ENCODE measurements at places on chromosomes 1 and 21.

GRCh38 chr1:32870615-32871363 lies at the start of gene FNDC5:
TSS of gene FNDC5 (minus strand) at chr1:32870912.
- peak within 1 kb of the TSS; percentile 61 for H3K27ac ChIP-seq
- DNase-seq = no peak
- H3K36me3 ChIP-seq = no peaks in the 10 kb centered on the region
- H3K27me3 ChIP-seq = no peaks in the 10 kb centered on the region

DNA sequence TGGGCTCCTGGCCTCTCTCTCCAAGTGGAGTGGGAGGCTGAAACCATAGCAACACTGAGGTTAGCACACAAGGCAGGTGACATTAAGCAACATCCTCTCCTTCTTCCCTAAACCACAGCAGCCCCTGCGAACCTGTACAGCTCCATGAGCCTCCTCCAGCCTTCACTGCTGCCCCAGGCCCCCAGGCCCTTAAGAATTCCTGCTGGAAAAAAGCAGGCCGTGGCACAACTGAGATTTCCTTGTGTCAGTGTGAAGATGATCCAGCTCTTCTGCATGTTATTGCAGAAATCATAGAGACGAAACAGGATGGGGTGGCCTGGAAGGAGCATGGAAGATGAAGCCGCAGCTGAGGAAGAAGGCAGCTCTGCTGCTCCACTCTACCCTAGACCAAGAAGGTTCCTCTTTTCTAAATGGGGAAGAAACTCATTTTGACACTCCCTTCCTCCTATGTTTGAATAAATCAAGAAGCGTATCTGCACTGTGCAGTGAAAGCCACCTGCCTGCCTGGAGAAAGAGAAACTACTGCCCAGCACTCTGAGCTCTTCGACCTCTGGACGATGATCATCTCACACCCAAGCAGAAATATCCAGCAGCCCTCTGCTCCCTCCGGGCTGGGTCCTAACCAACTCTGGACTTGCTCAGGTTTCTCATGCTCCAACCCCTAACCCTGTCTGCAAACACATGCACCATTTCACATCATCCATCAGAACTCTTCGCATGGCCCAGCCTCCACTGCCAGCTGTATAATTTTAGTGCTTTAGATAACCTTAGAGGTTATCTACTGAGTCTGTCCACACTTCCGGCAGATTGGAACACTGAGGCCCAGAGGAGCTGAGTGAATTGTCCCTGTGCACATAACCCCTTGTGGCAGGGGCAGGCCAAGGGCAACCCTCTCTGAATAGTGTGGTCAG lies 20.7 kb downstream of the SH3BP5L start:
- H3K4me1 ChIP-seq = peaks cover 11% of the 10 kb centered on the region
- peak overlapping the region; percentile 74 for H3K27ac ChIP-seq
- no peak for DNase-seq

DNA sequence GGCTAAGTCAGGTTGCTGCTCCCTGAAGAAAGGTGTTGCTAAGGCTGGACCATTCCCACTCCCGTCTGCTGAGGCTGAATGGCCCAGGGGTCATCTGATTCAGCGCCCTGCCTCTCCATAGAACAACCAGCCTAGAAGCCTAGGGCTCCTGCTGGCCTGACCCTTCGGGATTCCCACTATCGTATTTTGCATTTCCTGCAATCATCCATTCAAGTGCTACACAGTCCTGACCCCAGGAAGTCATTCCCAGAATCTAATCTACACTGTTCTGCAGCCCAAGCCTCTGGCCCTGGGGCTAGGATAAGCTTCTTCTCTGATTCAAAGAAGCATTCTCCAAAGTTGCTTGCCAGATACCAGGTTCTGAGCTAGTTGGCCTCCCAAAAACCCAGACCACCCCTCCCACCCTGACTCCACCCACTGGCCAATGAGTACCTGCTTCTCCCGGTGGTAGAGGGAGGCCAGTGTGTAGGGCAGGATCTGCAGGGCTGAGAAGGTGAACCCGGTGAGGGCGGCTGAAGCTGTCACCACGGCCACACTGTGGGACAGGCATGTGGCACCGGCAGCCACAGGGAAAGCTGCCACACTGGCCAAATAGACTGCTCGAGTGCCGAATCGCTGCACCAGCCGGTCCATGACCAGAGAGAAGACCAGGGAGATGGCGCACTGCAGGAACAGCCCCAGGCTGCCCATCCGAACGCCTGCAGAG lies 18.7 kb downstream of the SLC45A3 start:
- no peaks in the 10 kb centered on the region for H3K27me3 ChIP-seq
- H3K27ac ChIP-seq = no peak overlapping the region
- no peaks in the 10 kb centered on the region for H3K36me3 ChIP-seq
- no peak for DNase-seq
- no peak overlapping the region for H3K4me3 ChIP-seq
- H3K4me1 ChIP-seq = no peaks in the 10 kb centered on the region

DNA sequence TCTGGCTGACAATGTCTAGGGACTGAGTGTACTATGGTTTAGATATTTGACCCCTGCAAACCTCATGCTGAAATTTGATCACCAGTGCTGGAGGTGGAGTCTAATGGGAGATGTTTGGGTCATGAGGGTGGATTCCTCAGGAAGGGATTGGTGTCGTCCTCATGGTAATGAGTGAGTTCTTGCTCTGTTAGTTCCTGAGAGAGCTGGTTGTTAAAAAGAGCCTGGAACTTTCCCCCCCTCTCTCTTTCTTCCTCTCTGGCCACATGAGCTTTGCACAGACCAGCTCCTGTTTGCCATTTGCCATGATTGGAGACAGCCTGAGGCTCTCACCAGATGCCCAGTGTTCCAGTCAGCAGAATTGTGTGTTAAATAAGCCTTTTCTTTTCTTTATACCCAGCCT lies 36.6 kb upstream of the CNIH3 start:
- no peaks in the 10 kb centered on the region for H3K36me3 ChIP-seq
- H3K27me3 ChIP-seq = no peaks in the 10 kb centered on the region
- H3K4me3 ChIP-seq = no peak overlapping the region
- H3K4me1 ChIP-seq = no peaks in the 10 kb centered on the region
- no peak overlapping the region for H3K27ac ChIP-seq

DNA sequence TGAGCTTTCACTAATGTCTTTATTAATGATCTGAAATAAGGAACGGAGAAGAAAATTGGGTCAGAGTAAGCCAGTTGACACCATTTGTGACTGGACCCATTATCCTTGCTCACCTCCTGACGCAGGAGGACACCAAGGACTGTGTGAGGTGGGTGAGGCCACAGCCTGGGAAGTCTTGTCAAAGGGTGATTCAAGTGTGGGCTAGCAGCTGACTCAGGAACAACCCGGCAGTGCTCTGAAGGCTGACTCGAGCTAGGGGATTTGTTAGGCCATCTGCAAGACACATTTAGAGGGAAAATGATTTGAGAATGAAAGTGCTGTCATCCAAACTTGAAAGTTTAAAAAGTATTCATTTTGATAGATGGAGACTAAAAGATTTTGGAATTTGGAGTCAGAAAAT lies 21.2 kb downstream of the PRRX1 start:
- H3K36me3 ChIP-seq = no peaks in the 10 kb centered on the region
- no peak for DNase-seq
- H3K27ac ChIP-seq = no peak overlapping the region
- H3K27me3 ChIP-seq = no peaks in the 10 kb centered on the region

DNA sequence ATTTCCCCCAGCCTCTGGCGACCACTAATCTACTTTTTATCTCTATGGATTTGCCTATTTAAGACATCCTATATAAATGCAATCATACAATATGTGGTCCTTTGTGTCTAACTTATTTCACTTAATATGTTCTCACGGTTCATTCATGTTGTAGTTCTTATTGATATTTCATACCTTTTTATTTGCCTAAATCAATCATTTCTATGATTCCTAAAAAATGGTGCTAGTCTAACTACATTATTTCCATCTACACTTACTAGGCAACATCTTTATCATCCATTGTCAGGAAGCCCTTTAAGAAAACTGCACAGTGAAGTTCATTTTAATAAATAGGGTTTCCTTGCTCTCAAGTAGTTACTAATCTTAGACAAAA lies 380 bp upstream of the FBXO28 start:
- peaks cover 8% of the 10 kb centered on the region for H3K4me1 ChIP-seq
- H3K36me3 ChIP-seq = no peaks in the 10 kb centered on the region
- DNase-seq = no peak
- peaks cover 2% of the 10 kb centered on the region for H3K27me3 ChIP-seq

DNA sequence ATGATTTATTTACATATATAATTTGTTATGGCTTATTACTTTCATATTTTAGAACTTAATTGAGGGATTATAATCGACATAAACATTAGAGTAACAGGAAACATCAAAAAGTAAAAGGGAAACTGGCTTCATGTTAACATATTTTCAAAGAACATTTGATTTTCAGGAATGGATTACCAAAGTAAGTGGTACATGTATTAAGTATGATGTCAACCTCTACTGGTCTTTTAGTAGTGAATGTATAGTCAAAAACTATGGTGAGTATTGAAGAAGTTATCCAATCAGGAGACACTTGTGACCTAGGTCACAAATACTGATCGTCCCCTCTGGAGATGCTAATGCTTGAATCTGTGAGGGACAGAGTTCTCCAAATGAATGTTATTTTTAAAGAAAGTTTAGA lies 768.9 kb upstream of the ADGRL4 start:
- H3K4me3 ChIP-seq = no peak overlapping the region
- H3K27me3 ChIP-seq = no peaks in the 10 kb centered on the region
- DNase-seq = no peak
- no peaks in the 10 kb centered on the region for H3K4me1 ChIP-seq
- no peaks in the 10 kb centered on the region for H3K36me3 ChIP-seq

DNA sequence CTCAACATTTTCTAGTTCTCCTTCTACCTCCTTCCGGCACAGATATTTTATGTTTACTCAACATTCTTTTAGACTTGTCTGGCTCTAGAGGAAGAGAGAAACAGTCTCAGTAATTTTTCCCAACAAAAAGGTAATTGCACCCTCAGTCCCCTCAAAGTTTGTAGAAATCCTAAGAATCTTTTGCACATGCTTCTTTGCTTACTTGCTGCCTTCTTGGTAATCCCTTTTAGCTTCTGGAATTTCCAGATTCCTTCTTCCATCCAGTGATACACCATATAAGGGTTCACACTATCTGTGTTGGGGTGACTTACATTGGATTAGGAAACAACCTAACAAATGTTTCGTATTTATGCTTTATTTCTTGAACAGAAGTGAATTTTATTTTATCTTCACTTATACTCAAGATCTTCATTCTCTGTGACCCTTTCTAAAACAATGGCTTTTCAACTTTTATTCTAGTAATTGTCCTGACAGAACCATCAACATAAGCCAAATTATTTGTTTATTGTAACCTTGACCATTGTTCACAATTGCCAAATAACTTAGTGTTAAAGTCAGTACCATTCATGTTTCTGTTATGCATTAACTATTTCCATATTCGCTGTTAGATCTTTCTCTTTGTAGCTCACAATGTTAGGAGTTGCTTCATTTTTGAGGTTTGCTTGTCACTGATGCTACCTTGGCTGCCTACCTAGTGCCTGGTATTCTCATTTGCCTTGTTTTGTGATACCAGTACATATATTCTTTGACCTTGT lies 238.1 kb downstream of the HMCN1 start:
- no peak for DNase-seq
- H3K27ac ChIP-seq = no peak overlapping the region
- no peak overlapping the region for H3K4me3 ChIP-seq
- H3K36me3 ChIP-seq = no peaks in the 10 kb centered on the region
- no peaks in the 10 kb centered on the region for H3K27me3 ChIP-seq

- no peak overlapping the region for H3K4me3 ChIP-seq
- no peaks in the 10 kb centered on the region for H3K4me1 ChIP-seq
- DNase-seq = no peak
- H3K27me3 ChIP-seq = no peaks in the 10 kb centered on the region
Measured at GRCh38 chr1:225685476-225686176, 32.7 kb upstream of the ENAH start.

DNA sequence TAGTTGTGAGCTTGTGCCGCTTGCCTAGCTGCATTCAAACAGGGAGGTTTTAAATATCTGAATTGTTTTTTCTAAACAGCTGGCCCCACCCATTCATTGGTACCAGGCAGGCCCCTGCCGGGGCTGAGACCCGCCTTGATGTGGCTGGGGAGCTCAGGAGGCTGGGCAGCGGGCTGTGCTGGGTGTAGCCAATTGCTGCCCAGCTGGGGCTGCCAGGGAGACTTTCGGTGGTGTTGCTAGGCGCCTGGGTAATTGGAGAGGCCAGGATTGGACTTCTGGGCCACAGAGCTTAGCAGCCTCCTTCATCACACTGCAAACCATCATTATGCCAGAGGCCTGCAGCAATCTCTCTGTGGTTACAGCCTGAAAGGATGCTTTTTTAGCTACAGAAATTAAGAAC lies 12.2 kb downstream of the RHBDL2 start:
- no peak for DNase-seq
- no peaks in the 10 kb centered on the region for H3K4me1 ChIP-seq
- H3K27ac ChIP-seq = peak overlapping the region; percentile 30
- H3K27me3 ChIP-seq = no peaks in the 10 kb centered on the region

DNA sequence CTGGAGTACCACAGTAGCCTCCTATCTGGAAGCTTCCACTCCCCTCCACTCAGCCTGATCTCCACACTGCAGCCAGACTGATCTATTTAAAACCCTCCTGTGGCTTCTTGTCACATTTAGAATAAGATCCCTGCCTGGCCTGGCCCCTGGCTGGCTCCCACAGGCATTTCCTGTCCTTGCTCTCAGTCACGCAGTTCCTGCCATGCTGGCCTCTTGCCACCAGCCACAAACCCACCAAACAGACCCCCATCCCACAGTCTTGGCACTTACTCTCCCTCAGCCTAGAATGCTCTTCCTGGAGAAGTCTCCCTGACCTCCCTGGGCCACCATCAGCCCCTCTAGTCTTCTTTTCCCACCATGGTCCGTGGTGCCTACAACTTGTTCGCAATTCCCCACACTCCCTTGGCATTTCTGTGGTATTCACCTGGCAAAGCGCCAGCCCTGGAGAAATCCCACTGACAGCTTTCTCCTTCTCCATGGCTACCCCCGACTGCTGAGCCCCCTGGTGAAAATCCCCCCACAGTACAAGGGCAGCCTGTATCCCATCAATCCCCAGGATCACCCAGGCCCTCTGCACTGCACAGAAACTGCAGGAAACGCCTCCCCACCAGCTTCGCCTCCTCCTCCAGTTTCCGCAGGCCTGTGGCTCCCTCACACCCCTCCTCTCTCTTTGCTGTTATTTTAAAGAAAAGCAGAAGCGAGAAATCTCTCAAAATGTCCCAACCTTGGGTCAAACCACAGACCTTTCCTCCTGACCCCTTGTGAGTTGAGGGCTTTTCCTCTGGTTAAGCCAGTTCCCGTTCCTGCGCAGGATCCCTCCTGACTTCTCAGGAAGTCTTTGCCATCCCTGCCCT lies 94.5 kb downstream of the SYT2 start:
- no peaks in the 10 kb centered on the region for H3K36me3 ChIP-seq
- H3K4me1 ChIP-seq = peaks cover 4% of the 10 kb centered on the region
- DNase-seq = peak; percentile 44
- H3K27ac ChIP-seq = peak overlapping the region; percentile 87
- H3K27me3 ChIP-seq = no peaks in the 10 kb centered on the region
- H3K4me3 ChIP-seq = no peak overlapping the region

DNA sequence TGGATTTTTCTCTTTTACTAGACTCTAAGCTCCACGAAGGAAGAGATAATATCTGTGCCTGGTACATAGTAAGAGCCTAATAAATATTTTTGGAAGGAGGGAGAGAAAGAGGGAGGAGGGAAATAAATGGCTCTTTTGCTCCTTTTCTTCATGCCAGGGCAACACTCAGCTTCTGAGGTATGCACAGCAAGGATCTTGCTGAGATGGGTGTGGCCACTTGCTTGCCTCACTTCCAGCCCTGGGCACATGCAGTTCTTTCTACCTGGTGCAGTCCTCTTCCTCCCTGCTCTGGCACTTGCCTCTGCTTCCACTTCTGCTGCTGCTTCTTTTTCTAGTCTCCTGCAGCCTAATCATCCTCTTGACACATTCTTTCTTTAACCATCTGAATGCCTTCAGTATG lies 148.1 kb downstream of the FGGY start:
- no peak for DNase-seq
- no peaks in the 10 kb centered on the region for H3K4me1 ChIP-seq
- H3K36me3 ChIP-seq = no peaks in the 10 kb centered on the region
- H3K4me3 ChIP-seq = no peak overlapping the region
- no peak overlapping the region for H3K27ac ChIP-seq
- H3K27me3 ChIP-seq = no peaks in the 10 kb centered on the region

All from heart left ventricle (tissue), 16 donors.